ENCODE measurements at places on chromosomes 1 and 21. TPM values are rescaled to one million over a fixed set of nuclear protein-coding genes. Genes with fewer than 3 reads are reported as not detected.

DNA sequence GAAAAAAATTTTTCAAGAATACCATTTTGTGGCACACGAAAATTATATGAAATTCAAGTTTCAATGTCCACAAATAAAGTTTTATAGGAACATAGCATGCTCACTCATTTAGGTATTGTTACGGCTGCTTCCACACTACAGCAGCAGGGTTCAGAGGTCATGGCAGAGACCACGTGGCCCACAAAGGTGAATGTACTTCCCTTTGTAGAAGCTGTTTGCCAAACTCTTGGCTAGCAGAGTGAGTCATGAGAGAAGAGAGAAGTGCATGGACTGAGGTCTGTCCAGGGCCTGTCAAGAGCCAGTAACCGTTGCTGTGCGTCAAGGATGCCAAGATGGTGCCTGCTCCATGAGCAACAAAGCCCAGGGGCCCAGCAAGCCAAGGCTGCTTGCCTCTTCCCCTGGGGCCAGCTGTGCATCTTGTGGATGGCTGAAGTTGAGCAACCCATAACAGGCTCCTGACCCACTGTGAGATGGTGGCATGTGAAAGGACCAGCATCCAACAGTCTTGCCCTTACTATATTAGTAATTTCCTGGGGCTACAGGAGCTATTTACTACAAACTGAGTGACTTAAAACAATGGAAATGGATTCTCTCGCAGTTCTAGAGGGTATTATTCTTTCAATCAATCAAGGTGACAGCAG lies 64.8 kb upstream of the ATP5PO start:
- H3K4me1 ChIP-seq = no peaks in the 10 kb centered on the region
- no peaks in the 10 kb centered on the region for H3K27me3 ChIP-seq
- H3K36me3 ChIP-seq = no peaks in the 10 kb centered on the region

DNA sequence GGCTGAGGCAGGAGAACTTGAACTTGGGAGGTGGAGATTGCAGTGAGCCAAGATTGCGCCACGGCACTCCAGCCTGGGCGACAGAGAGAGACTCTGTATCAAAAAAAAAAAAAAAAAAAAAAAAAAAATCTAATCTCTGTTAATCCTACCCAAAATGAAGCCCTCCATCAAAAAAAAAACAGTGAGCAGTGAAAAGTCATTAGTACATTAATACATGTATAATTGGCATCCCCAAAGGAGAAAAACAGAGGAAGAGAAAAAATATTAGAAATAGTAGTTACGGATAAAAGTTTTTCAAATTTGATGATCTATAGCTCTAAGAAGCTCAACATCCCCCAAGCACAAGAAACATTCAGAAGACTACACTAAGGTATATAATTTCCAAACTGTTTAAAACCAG lies 71.6 kb downstream of the TRIM33 start:
- no peak overlapping the region for H3K27ac ChIP-seq
- no peaks in the 10 kb centered on the region for H3K4me1 ChIP-seq

DNA sequence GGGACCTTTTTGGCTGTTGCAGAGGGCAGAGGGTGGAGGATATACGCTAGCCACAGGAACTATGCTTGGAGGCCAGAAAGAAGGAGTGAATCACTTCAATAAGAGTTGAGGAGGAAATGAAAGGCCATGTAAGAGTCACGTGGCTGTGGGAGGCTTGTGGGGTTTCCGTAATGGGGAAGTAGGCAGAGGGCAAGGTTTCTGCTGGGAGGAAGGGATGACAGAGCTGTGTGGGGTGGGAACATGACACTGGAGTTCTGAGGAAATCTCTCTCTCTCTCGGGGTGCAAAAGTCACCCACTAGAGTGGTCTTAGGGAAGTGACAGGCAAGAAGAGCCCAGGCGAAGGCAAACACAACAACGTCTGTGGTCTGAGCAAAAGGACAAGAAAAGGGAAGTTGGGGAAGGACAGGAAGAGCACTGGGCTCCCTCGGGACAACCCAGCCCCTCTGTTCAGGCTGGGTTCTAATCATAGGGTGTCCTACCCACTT lies 3.9 kb upstream of the CD1C start:
- no peaks in the 10 kb centered on the region for H3K36me3 ChIP-seq
- no peaks in the 10 kb centered on the region for H3K4me1 ChIP-seq
- no peak overlapping the region for H3K27ac ChIP-seq
- no peak for DNase-seq
- no peak overlapping the region for H3K4me3 ChIP-seq
- no peaks in the 10 kb centered on the region for H3K27me3 ChIP-seq

DNA sequence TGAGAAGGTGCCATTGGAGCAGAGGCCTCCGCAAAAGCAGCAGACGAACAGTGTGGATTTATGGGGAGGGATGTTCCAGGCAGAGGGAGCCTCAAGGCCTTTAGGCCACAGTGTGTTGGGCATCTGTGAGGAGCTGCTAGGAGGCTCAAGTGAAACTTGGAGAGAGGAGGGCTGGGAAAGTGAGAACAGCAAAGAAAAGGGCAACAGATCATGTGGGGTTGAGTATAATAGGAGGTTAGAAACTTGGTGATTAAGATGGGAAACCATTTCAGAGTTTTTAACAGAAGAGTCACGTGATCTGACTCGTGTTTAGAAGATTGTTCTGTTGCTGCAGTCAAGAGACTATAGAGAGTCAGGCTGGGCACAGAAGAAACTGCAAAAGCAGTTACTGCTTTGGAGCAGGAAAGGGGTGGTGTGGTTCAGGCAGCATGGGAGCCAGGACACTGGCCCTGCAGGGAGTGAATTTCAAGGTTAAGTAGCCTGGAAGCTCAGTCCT lies 277.0 kb downstream of the DISC1 start:
- H3K27me3 ChIP-seq = no peaks in the 10 kb centered on the region
- H3K27ac ChIP-seq = no peak overlapping the region
- DNase-seq = no peak
- no peak overlapping the region for H3K4me3 ChIP-seq

Gene CDA
- 9.0 TPM for total RNA-seq

Gene FCRL6
- 0.45 TPM for total RNA-seq

Gene KIF14
- 0.23 TPM for total RNA-seq

- H3K27me3 ChIP-seq = no peaks in the 10 kb centered on the region
- H3K4me3 ChIP-seq = no peak overlapping the region
- no peaks in the 10 kb centered on the region for H3K36me3 ChIP-seq
- H3K27ac ChIP-seq = no peak overlapping the region
- H3K4me1 ChIP-seq = no peaks in the 10 kb centered on the region
Observed at GRCh38 chr1:244796719-244797406, 38.6 kb upstream of the COX20 start.

Gene BRDT
- not detected for total RNA-seq

DNA sequence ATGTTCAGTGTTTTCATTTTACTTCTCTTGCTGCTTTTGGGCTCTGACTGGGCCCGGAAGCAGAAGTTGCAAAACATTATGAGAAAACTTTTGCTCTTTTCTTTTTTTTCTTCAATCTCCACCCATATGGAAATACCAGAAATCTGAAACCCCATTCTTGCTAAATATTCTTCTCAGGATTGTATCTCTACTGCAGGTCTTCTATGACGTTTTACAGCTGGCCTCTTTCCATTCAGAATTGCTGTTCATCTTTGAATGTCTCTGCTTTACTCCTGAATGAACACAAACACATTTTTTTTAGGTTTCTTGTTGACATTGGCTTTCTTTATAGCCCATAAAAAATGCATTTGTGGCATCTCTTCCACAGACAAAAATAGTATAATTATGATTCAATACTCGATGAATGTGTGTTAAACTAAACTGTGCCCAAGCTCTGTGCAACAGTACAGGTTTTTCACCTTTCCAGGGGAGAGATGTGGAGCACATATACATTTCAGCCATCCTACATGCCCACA lies 18.8 kb downstream of the PTPRC start:
- no peaks in the 10 kb centered on the region for H3K4me1 ChIP-seq
- no peak overlapping the region for H3K27ac ChIP-seq
- H3K4me3 ChIP-seq = no peak overlapping the region

GRCh38 chr1:94071976-94072375 lies 49.0 kb downstream of the ABCA4 start:
- no peak for DNase-seq
- no peak overlapping the region for H3K4me3 ChIP-seq
- no peaks in the 10 kb centered on the region for H3K27me3 ChIP-seq

DNA sequence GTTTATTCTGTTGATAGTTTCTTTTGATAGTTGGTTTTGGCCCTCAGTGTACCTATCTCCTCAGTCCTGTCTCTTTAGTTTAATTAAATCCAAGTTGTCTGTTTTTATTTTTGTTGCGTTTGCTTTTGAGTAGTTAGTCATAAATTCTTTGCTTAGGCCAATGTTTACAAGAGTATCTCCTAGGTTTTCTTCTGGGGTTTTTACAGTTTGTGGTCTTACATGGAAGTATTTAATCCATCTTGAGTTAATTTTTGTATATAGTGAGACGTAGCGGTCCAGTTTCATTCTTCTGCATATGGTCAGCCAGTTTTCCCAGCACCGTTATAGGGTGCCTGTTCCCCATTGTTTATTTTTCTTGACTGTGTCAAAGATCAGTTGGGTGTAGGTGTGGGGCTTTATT lies 139.4 kb downstream of the POU2F1 start:
- H3K4me3 ChIP-seq = no peak overlapping the region
- no peaks in the 10 kb centered on the region for H3K27me3 ChIP-seq
- no peak for DNase-seq
- H3K27ac ChIP-seq = no peak overlapping the region

DNA sequence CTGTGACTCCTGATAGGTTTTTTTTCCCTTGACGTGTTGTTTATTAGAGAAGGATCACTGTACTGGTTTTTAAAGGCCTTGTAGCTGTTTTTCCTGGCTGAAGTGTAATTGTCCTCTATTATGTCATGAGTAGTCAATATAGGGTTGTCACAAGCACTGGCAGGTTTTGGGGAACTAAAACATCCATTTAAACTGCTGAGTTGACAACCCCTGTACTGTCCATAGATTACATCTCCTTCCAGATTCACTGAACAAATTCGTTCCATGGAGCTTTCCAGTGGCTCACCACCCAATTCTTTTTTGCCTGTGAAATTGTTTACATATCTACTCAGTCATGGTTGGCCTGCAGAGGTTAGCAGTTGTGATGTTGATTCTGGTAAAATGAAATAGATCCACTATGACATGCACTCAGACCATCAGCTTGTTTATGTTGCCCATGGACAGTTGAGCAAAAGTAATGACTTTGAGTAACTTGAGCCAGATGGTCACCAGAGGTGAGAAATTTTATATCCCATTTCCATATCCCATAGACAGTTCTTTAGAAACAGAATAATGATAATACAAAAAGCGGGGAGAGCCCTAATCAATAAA lies 59.9 kb upstream of the QSOX1 start:
- H3K27me3 ChIP-seq = no peaks in the 10 kb centered on the region
- no peak for DNase-seq
- peaks cover 6% of the 10 kb centered on the region for H3K36me3 ChIP-seq
- H3K4me3 ChIP-seq = no peak overlapping the region

DNA sequence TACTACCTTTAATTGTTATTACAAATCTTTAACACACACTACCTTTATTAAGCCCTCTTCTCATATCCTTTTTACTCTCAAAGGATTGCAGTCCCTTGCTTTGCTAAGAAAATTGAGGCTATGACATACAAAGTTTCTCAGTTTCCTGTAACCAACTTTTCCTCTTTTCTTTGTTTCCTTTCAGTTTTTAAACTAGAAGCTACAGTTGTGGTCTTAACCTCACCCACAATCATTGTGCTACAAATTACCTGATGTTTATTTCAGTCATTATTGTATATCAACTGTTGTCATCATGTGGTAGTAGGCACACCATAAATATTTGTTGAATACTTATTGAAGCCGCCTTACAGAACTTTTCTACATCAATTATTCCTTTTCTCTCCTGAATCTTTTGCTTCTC lies 51.8 kb downstream of the SLAMF6 start:
- H3K4me3 ChIP-seq = no peak overlapping the region
- H3K36me3 ChIP-seq = no peaks in the 10 kb centered on the region
